Epithelial cell of umbilical artery (primary cell): ENCODE measurements at places on chromosomes 11 and 22. TPM values are rescaled to one million over a fixed set of nuclear protein-coding genes. Genes with fewer than 3 reads are reported as not detected.

The OR10A2 gene
- not detected in 2 replicates for total RNA-seq

The HIPK3 gene
- total RNA-seq, result 55.0 and 59.1 TPM in 2 replicates

The C1QTNF5 gene
- 82.5 and 90.6 TPM in 2 replicates for total RNA-seq

The HEPN1 gene
- total RNA-seq, result 0.46 TPM in 1 of 2 replicates, not detected in the other

The BARX2 gene
- not detected in 2 replicates for total RNA-seq

The BUD13 gene
- 17.5 and 22.3 TPM in 2 replicates for total RNA-seq

The TXNRD2 gene
- total RNA-seq, result 220 and 237 TPM in 2 replicates

The TNNT3 gene
- total RNA-seq, result not detected in 2 replicates

The RBM4 gene
- total RNA-seq, result 118 and 149 TPM in 2 replicates
